Smooth muscle cell of the brain vasculature (primary cell): ENCODE measurements at places on chromosomes 3 and 15.

GRCh38 chr3:138724443-138724842 lies 110.3 kb downstream of the PIK3CB start:
- DNase-seq, result no peak

- DNase-seq, result no peak
These were observed 285.1 kb downstream of the PTPRG start for GRCh38 chr3:61846488-61846887.

DNA sequence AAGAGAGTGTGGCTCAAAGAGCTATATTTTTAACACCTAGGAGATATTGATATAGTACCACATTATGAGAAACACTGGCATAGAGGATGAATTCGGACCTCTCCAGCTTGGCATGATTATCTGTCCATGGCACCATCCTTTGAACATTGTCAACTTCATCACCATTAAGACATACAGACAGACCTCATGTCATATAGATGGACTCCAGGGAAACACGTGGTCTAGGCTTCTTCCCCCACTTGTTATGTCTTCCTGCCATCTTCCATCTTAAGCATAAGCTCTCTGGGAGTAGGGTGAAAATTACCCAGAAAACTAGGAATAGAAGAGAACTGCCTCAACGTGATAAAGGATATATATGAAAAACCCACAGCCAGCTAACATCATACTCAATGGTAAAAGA lies 51.8 kb downstream of the OCA2 start:
- DNase-seq, result no peak

GRCh38 chr15:92733090-92733933 lies 77.7 kb upstream of the FAM174B start:
- DNase-seq, result no peak

DNA sequence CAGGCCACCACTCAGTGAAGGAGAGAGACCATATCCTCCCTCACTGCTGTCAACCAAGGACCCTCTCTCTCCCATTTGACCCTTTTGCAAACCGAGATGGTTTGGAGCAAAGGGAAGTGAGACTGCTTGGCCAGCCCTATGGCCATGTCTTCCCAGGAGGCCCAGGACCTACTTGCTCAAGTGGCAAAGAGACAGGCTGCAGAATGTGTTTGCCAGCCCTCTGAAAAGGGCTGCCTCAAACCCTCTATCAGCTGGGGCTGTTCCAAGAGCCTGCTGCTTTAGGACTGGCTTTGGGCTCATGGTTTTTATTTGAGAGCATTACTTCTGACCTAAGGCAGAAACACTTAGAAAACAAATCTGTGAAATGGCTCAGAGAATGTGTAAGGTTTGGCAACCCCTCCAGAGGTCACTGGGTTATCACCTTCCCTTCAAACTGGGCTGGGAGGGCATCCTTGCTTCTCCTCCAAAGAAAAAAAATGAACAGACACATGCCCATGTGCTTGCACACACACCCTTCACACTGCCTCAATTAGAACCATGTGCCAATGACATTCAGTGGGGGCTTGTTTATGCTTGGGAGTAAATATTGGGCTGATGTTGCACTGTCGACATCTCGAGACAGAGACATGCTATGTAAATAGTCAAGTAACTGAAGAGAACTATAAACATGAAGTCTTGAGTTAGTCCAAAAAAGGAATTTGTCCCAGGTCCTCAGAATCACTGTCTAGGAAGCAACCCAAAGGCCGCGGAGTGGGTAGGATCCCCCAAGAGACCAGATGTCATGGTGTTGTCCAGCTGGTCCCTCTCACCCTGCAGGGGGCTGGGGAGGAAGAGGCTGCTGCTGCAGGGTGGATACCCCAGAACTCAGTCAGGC lies 49.8 kb upstream of the CTDSPL start:
- no peak for DNase-seq
